ENCODE measurements at places on chromosomes 16 and 17. TPM values are rescaled to one million over a fixed set of nuclear protein-coding genes. Genes with fewer than 3 reads are reported as not detected.

- no peak for DNase-seq
Observed at GRCh38 chr17:83067718-83068261, 11.6 kb upstream of the METRNL start.

GRCh38 chr17:40344421-40345160 lies 19.9 kb downstream of the GJD3 start:
- DNase-seq, result no peak

- DNase-seq, result no peak
Observed at GRCh38 chr17:75345514-75346167, 56.4 kb upstream of the SLC25A19 start.

DNA sequence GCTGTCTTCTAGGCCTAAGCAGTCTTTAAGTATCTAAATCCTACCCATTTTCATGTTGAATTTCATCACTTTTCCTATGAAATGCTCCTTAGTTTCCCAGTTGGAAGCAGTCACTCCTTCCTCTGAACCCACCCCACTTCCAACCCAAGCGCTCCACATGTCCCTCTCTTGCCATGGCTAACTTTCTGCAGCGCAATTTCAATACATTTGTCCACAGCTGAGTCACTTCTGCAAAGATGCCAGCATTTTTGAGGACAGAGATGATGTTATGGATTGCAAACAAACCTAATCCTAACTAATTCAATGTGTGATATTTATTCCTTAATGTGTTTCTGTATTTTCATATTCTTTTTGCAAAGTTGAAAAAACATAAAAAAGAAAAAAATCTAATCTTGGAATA lies 71.7 kb downstream of the HLF start:
- no peak for DNase-seq

GRCh38 chr17:51029568-51030463 lies 90.9 kb downstream of the SPAG9 start:
- no peak for DNase-seq

DNA sequence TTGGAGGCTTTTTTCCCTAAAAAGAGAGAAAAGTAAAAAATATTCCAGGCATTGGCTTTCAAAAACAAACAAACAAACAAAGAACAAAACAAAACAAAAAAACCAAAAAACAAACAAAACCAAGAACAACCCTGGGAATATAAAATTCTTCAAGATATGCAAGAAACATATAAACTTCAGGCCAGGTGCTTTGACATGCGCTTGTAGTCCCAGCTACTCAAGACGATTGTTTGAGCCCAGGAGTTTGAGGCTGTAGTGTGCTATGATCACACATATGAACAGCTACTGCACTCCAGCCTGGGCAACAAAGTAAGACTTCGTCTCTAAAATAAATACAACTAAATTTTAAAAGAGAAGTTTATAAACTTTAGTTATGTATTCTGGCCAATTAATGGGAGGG lies 52.5 kb upstream of the TEX2 start:
- DNase-seq, result no peak

DNA sequence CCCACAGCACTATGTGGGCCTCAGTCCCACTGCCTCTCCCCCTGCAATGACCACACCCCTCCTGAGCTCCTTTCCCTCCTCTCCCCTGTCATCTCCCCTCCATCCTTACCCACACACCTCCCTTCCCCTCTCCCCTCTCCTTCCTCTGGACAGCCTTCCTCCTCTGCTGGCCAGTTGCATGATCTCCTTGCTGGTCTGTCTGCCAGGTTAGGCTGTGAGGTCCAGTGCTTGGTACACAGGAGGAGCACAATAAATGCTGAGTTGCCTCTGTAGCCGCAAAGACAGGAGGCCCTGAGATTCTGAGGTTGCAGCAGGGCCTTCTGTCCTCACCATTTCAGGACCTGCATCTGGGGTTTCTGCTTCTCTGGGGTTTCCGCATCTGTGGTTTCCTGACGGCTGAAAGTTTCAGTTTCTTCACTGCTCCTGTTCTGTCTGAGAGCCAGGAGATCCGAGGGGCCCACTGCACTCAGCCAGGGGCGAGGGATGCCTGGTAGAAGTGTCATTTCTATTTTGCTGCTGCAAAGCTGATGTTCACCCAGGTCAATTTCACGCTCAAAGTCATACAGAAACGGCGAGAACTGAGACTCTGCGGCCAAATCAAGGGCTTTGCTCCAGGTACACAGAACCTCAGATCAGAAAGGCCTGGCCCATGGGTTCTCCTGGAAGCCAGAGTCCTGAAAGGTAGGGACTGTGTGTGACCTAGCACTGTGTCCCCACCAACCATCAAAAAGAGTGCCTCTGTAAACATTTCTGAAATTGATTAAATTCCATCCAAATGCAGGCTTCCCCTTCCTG lies 4.6 kb upstream of the SLC12A3 start:
- peak; percentile 24 for DNase-seq

DNA sequence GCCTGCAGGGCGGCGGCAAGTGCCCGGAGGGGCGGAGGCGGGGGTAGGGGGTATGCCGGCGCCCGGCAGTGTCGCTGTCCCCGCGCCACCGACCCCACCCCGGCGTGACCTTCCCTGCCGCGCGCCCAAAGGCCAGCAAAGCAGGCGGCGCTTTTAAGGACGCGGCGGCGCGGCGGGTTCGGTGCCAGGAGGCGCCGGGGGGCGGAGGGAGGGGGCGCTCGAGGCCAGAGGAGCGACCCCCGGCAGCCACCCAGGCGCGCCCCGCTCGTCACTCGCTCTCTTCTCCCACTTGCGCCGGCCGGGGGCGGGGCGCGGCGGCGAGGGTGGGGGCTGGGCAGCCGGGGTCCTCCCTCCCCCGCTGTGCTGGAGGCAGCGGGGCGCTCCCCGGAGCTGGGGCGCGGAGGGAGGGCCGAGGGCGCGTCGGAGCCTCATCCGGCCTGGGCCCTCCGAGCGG lies 8.6 kb upstream of the BAHCC1 start:
- no peak for DNase-seq

DNA sequence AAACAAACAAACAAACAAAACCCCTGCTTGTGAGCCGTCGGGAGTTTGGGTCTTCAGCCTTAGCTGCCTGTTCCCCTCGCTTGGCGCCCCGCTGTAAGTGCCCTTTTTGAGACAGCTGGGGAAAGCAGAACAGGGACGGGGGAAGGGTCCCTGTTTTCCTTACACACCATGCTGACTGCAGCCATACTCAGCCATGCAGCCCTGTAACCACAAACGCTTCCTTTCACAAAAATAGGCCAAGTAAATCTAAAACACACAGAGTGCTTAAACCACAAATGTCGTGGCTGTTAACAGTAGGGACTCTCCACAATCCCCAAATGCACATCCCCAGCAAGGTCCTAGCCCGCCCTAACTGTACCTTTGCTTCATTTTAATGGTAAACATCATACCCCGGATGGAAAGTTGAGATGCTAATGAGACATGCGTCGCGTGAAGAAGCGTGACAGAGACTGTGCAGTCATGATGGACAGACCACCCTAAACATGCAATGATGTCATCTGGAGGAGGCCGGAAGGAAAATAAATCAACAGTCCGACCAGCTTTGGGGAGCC lies 129.9 kb downstream of the MGAT5B start:
- peak; percentile 85 for DNase-seq

GRCh38 chr17:1217089-1217385 lies 37.3 kb upstream of the ABR start:
- no peak for DNase-seq

The CHAD gene
- total RNA-seq, result not detected

The TM4SF5 gene
- not detected for total RNA-seq

Measured in CD8-positive, alpha-beta memory T cell (primary cell).